ENCODE measurements at places on chromosomes 16 and 17.
A peak's percentile ranks its signal among the peaks of the same experiment; 100 is the strongest.

DNA sequence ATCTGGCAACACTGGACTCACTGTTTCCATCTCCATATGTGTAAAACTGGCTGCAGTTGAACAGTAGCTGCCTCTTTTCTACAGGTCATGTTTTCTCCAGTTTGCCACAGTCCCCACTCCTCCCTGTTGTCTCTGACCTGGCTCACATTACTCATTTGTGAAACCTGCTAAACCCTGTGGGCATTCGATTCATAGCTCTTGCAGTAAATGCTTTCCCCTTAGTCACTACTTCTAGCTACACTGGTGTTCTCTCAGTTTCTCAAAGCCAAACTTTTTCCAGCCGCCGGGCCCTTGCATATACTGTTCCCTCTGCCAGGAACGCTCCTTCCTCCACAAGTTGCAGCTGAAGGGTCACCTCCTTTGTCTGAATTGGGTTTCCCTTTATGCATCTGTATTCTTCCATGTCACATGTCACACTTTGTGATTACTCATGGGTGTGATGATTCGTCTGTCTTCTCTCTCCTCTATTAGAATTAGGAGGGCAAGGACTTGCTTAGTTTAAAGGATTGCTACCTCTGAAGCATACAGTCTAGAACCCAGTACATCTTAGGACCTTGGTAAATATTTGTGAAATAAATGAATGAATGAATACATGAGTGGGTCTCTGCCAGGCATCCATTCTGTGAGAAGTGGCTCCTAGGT lies 15.0 kb upstream of the MT4 start:
- DNase-seq, result no peak

GRCh38 chr16:49883076-49884014 lies 27.4 kb upstream of the ZNF423 start:
- DNase-seq, result no peak

DNA sequence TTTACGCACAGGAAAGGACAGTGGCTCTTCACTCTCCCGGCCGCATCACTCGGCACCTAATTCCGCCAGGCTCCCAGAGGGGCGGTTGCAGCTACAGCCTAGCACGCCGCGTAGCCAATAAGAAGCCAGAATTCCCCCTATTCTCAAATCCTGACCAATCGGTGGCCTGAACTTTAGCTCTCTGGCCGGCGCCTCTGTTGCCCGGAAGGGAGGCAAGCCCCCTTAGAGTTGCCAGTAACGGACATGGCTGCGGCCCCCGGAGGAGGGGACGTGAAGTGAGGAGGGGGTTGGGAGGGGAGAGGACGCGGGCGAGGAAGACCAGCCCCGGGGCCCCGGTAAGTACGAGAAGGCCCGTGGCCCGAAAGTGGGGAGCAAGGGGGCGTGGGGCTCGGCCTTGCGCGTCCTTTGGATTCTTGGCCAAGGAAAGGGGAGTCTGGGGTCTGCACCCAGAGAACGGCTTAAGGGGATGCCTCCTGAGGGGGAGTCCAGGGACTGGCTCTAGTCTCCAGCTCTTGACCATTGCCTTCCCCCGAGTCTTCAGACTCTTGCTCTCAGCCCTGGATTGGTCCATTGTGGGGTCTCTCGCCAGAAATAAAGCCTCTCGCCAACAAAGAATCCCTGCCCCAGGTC lies at the start of gene TMEM94:
Gene TMEM94, plus strand, starts transcription at position 219 of the 630 bp plus-strand sequence. CDS start 15,271 bp downstream, outside the sequence.
- DNase-seq, result peak; percentile 93

DNA sequence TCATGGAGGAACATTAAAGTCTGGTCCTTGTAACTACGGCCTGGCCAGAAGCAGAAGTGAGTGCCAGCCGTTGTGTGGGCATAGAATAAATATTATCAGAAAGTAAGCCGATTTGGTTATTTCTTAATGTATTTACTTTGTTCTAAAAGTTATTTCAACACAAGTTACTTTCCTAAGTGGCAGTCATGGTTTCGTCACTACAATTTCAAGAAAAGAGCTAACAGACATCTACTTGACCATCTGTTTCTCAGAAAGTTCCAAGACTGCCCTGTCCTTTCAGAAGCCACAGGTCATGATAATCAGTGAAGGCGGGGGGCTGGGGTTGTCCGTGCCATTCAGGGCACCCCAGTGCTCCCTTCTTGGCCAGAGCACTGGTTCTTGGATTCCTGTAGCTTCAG lies 14.9 kb upstream of the FASN start:
- DNase-seq, result no peak

DNA sequence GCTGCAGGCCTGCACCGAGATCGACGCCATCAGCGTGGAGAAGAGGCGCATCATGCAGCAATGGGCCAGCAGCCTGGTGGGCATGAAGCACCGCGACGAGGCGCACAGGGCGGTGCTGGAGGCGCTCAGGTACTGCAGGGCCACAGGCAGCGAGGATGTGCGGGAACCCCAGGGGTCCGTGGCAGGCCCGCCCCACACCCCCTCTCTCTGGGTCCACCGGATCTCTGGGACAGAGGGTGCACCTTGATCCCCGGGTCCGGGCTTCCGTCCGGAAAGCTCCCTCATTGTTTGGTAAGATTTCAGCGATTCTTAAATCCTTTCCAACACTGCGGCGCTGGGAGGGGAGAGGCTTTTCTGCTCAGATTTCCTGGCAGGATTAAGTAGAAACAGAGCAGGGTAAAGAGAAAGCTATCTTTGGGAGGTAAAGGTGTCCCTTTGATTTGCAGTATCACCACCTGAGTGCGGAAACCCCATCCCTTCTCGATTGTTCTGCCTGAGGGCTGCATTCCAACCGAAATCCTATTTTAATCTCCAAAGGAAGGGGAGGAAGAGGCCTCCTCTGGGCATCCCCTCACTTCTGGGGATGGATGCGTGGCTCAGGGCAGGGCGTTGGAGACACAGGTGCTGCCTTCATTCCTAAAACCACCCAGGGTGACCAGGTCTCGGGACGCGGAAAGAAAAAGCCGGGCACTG lies 29.2 kb downstream of the CCDC40 start:
- no peak for DNase-seq

GRCh38 chr17:59617156-59617732 lies 2.5 kb upstream of the CLTC start:
- DNase-seq, result no peak

GRCh38 chr17:8621585-8621984 lies 8.9 kb downstream of the MYH10 start:
- DNase-seq, result no peak

DNA sequence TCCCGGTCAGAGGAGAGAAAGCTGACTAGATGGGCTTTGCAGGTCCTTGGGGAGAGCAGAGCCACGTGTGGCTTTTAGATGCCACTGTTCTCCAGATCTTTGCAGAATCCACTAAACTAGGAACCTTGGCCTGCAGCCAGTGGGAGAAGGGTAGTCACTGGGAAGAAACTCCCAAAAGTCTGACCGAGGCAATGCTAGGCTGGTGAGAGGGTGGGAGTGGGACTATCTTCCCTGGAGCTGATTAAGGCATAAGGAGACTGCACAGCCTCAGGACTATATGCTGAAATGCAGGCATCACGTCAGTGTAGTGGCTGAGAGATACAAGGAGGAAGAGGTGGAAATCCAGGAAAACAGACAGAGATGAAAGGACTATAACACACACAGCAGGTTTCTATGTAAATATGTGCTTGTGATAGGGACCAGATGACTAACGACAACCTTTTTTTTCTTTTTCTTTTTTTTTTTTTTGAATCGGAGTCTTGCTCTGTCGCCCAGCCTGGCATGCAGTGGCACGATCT lies 2.2 kb upstream of the GSDMA start:
- no peak for DNase-seq

DNA sequence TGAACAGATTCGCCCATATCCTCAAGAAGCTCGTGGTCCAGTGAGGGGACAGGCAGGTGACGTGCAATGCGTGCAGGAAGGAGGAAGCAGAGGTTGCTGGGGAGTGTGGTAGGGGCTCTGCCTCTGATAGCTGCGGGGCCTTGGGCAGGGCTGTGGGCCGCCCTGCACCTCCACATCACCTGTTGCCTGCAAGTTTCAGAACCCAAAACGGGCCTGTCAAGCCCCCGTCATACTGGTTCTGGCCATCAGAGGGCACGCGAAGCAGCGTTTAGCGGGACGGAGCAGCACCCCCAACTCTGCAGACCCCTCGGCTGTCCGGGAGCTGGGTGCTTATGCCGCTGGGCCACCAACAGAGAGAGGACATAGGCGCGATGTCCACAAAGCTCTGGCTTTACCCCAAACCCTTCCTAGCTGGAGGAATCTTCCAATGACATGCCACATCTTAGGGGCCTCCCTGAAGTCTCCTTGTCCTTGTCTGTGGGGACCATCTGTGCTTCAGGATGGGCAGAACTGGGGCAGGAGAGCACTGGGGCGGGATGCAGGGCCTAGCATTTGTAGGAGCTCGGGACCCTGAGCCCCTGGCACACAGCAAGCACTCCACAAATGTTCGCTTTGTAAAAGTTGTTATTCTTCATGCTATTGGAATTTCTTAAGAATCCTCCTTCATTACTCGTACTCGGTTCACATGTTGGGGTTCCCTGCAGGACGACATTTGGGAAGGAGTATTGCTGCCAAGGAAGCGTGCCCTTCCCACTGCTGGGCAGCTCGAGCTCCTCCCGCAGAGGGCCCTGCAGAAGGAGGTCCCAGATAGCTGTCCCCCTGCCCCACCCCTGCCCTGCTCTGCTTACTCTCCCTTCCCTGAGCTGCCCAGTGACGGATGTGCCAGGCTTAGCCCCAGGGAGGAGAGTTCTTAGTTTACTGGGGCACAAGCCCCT lies 64.3 kb downstream of the CNGB1 start:
- DNase-seq, result no peak

DNA sequence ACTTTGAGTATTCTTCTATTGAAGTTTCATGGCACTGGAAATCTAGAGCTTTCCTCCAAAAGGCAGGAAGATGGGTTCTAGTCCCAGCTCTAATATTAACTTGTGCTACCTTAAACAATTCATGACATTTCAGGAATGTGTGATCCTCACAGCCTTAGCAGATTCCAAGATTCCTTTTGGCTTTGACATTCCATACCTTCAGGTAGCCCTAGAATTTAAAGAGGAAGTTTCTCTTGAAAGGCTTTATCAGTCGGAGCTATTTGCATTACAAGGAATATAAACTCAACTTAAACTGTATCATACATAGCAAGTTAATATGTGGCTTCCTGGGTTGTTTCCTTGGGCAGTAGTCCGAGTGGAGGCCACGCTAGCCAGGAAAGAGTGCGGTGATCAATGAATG lies 330.0 kb downstream of the SHISA9 start:
- DNase-seq, result no peak

- no peak for DNase-seq
These were observed 237.2 kb downstream of the GSG1L start for GRCh38 chr16:27826081-27826892.

GRCh38 chr17:66441101-66441661 lies 138.8 kb downstream of the PRKCA start:
- no peak for DNase-seq

DNA sequence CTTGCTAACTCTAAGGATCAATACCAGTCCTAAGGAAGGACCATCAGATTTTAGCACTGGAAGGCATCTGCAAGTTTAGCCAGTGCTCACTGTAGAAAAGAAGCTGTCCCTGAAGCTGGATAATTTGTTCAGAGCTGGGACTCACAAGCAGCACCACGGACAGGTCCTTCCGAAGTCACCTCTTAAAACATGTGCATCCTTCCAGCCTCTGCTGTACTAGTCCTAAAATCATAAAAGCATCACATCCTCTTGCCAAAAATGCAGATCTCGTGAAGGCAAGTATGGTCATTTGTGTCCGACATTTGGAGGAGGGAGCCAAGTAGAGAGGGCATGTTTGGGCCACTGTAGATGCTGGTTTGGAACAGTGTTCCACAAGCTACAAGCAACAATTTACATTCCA lies 506.9 kb downstream of the RBFOX1 start:
- no peak for DNase-seq

DNA sequence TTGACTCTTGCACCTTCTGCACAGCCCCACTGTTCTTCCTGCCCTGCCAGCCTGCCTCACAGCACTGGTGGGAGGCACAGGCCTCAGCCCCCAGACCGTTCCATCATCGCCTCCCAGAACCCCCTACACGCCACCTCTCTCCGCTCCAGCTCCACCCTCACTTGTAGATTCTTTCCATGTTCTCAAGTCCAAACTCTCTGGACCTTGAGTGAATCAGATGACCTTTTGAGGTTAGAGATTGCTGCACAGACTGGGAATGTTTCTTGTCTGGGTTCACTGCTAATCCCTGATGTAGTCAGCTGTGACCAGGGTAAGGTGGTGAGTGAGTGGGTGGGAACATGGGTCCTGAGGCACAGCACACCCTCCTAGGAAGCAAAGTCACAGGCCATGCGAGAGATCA lies 272.4 kb downstream of the IRF8 start:
- no peak for DNase-seq

DNA sequence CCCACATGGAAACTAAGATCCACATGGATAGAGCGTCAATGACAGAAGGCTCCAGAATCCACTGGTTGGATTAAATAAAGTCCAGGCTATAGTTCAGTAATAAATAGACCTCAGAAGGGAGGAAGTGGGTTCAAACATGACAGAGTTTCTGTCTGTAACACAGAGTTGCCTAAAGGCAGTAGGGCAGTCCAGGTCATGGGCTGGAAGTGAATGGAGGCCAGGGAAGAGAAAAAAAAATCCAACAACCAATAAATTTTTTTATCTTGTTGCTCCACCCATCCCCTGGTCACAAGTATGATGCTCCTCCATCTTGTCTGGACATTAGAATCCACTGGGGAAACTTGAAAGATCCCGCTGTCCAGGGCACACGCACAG lies 92.4 kb downstream of the RGS9 start:
- no peak for DNase-seq

- no peak for DNase-seq
These were observed 17.5 kb upstream of the MT4 start for GRCh38 chr16:56547120-56547948.

DNA sequence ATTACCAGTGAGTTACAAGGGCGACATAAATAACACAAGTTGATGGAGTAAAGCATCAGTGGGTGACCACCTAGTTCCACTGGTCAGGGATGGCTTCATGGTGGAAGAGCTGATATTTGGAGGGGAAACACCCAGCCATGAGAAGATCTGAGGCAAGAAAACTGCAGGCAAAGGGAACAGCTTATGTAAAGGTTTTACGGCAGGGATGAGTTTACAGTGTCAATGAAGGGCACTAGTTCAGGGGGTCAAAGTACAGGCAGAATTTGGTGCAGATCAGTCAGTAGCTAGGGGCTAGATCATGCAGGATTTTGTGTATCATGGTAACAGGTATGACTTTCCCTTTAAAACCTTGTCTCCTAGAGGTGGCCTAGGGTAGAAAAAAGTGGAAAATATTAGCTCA lies 339.6 kb downstream of the PMP22 start:
- no peak for DNase-seq

DNA sequence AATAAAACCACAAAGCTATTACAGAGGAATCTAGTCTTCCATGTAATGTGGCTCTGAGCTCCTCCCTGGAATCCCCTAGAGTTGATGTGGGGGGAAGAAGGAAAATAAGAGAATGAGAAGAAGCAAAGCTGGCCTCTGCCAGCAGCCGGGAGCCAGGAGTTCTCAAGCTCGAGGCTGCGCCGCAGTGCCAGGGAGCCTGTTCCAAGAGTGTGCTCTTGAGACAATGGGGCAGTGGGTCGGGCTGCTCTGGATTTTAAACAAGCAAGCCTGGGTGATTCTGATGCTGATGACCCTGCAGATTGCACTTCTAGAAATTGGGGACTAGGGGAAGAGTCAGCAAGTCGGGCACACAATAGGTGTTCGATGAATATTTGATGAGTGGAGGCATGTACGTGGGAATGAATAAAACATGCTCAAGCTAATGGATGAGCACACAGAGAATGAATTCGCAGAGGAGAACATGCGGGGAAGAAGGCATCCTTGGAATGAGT lies 119.9 kb downstream of the CMIP start:
- DNase-seq, result no peak
